ENCODE measurements at places on chromosomes 7 and 10. TPM values are rescaled to one million over a fixed set of nuclear protein-coding genes. Genes with fewer than 3 reads are reported as not detected.

The C10orf105 gene
- polyA plus RNA-seq, result 0.11 TPM

The NPSR1 gene
- polyA plus RNA-seq, result not detected

The NODAL gene
- polyA plus RNA-seq, result 0.46 TPM

The ANKMY2 gene
- 94.7 TPM for polyA plus RNA-seq

The AKR1C8 gene
- 0.54 TPM for polyA plus RNA-seq

The CDK1 gene
- polyA plus RNA-seq, result 4.5 TPM

The CYP3A5 gene
- polyA plus RNA-seq, result not detected

The FAM3C gene
- polyA plus RNA-seq, result 61.8 TPM

The ZNF804B gene
- polyA plus RNA-seq, result 0.37 TPM

The FRMPD2 gene
- not detected for polyA plus RNA-seq

The OTUD1 gene
- 6.0 TPM for polyA plus RNA-seq

The GNG11 gene
- polyA plus RNA-seq, result 0.16 TPM

The STRIP2 gene
- polyA plus RNA-seq, result 8.0 TPM

The DKK1 gene
- 0.12 TPM for polyA plus RNA-seq

The IMMP2L gene
- polyA plus RNA-seq, result 9.7 TPM

The ZC3HAV1L gene
- polyA plus RNA-seq, result not detected

The FMC1 gene
- 54.8 TPM for polyA plus RNA-seq

The TMEM139 gene
- polyA plus RNA-seq, result not detected

The CD36 gene
- polyA plus RNA-seq, result 0.31 TPM

The SYNPO2L gene
- not detected for polyA plus RNA-seq

The SAP25 gene
- polyA plus RNA-seq, result 0.52 TPM

The LOXL4 gene
- polyA plus RNA-seq, result not detected

The ANKRD30A gene
- not detected for polyA plus RNA-seq

The ZNF438 gene
- polyA plus RNA-seq, result 0.78 TPM

The CLCN1 gene
- polyA plus RNA-seq, result not detected

The OR2AE1 gene
- not detected for polyA plus RNA-seq

The SPDYE1 gene
- polyA plus RNA-seq, result not detected

The GPR85 gene
- 89.4 TPM for polyA plus RNA-seq

The RADIL gene
- 6.6 TPM for polyA plus RNA-seq

The TCAF2 gene
- 0.28 TPM for polyA plus RNA-seq

The SH2D4B gene
- polyA plus RNA-seq, result 1.6 TPM

The BMPR1A gene
- polyA plus RNA-seq, result 29.9 TPM

The ZP3 gene
- polyA plus RNA-seq, result not detected

The LMOD2 gene
- polyA plus RNA-seq, result not detected

The ARHGEF5 gene
- polyA plus RNA-seq, result not detected

The CALHM3 gene
- not detected for polyA plus RNA-seq

The THSD7A gene
- 18.1 TPM for polyA plus RNA-seq

The TACC2 gene
- 17.6 TPM for polyA plus RNA-seq

The FAM131B gene
- 45.9 TPM for polyA plus RNA-seq

The ZNF775 gene
- 16.8 TPM for polyA plus RNA-seq

The FGL2 gene
- 0.10 TPM for polyA plus RNA-seq

The HOGA1 gene
- not detected for polyA plus RNA-seq

The LIPM gene
- polyA plus RNA-seq, result not detected

The CLDN4 gene
- 0.09 TPM for polyA plus RNA-seq

The CTAGE8 gene
- polyA plus RNA-seq, result not detected

The UBE2D1 gene
- polyA plus RNA-seq, result 68.6 TPM

The ADIRF gene
- polyA plus RNA-seq, result not detected

The HOXA13 gene
- polyA plus RNA-seq, result not detected

The PPP1R3C gene
- polyA plus RNA-seq, result 0.64 TPM

The CEP55 gene
- polyA plus RNA-seq, result 0.67 TPM

The CDK6 gene
- 4.2 TPM for polyA plus RNA-seq

The LIPF gene
- polyA plus RNA-seq, result not detected

The C10orf67 gene
- 0.48 TPM for polyA plus RNA-seq
